Midbrain (tissue), 1 donor: ENCODE measurements at places on chromosomes 4 and X.
A peak's percentile ranks its signal among the peaks of the same experiment; 100 is the strongest.

DNA sequence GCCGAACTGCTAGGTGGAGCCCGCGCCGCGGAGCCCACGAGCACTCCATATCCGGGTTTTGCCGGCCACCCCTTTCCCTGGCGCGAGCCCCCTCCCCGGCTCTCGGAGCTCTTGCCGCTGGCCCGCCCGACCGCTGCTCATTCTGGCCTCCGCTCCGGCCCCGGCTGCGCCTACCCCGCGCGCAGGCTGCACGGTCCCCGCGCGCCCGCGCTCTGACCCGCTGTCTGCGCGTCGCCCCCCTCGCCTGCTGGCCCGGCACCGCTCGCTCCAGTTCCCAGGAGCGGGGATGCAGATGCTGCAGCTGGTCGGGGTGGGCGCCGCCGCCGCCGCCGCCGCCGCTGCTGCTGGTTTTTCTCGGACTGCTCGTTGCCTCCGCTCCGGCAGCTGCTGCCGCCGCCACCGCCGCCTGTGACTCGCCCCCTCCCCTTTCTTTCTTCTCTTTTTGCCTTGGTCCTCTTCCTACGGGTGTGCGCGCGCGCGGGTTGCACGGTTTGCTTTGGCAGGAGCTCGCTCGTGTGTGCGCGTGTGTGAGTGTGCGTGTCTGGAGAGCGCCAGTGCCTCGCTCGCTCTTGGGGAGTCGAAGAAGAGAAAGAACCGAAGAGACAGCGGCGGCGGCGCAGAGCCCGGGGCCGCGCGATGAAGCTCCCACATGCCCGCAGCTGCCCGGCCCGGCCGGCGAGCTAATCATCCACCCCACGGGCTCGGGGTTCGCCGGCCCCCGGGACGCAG lies at the start of gene ADGRL3:
TSS of gene ADGRL3 (plus strand) at position 140 of the 729 bp plus-strand sequence.
- peak; percentile 73 for DNase-seq

GRCh38 chr4:54773022-54773421 lies 115.3 kb downstream of the KIT start:
- DNase-seq: no peak

DNA sequence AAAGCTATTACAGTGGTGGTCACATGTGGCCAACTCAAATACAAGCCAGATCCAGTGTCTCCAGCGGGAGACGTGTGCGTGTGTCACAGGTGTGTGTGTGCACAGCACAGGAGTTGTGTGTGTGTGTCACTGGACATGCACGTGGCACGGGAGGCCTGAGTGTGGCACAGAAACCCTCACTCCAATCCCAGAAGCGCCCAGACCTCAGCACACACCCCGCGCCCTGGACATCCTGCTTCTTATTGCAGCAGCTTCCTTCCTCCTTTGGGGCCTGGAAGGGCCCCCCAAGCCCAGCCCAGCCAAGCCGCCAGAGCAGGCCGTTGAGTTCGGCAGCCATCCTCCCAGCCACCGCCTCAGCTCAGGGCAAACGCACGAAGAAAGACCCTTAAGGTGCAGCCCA lies 37.9 kb downstream of the ACOX3 start:
- DNase-seq: no peak

GRCh38 chr4:54658252-54659093 lies 716 bp downstream of the KIT start:
- peak; percentile 70 for DNase-seq

DNA sequence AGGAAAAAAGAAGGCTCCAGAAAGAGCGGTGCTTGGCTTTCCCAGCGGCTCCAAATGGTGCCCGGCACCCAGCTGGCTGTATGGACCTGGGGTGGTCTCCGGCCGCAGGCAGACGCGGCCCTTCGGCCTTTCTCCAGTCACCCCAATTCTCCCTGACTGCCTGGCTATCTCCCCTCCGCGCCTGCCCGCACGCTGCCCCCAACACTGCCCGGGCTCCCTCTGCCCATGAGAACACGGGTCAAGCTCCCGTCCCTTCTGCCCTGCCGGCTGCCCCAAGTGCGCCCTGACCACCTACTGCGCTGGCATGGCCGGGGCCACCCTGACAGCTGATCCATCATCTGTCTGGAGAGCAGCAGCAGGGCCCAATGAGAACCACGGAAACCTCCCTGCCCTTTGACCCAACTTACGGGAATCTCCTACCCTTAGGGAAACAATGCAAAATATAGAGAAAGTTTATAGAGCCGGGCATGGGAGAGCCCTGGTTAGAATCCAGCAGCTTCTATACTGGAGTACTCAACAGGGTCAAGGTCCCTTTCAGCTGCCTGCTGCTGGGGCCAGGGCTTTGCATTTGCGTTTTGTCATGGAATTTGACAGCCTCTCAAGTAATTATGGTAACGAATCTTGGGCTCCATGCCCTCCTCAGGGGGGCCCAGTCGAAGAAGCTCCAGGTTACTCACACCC lies 1.2 kb upstream of the FAM3A start:
- DNase-seq: no peak

DNA sequence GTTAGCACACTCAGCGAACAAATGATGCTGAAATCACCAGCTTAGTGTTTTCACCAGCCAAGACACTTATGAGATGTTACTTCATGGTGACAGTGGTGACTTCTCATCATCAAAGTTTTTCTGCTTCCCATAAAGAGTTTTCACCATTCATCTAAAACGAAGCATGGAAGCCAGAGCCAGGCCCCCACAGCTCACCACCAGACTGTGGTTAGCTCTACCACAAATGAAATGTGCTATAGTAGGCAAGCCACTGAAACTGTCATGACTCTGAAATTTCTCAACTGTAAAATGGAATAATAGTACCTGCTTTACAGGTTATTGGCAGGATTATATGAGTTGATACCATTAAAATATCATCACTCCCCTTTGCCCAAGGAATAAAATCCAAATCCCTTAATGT lies 56.4 kb upstream of the HHIP start:
- DNase-seq: no peak

GRCh38 chr4:103415801-103416200 lies 217.7 kb upstream of the CENPE start:
- no peak for DNase-seq

GRCh38 chr4:105296672-105297071 lies 150.0 kb downstream of the TET2 start:
- no peak for DNase-seq

DNA sequence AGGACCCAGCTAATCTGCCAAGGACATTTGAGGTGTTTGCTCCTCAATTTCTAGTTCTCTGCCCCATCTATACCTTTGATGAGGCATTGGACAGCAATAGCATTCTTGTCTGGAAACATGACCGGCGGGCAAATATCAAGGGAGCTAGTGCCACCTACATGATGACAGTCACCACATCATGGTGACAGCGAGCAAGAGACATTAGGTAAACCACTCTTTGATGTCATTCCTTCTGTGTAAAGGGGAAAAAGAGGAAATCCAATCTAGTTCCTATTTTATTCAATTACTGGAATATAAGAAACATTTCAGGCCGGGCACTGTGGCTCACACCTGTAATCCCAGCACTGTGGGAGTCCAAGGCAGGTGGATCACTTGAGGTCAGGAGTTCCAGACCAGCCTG lies 20.7 kb upstream of the IL13RA1 start:
- no peak for DNase-seq

GRCh38 chr4:3527101-3527913 lies 4.9 kb downstream of the LRPAP1 start:
- DNase-seq: no peak

- no peak for DNase-seq
Observed at GRCh38 chr4:112119353-112119783, 25.9 kb upstream of the FAM241A start.

GRCh38 chr4:107721436-107722100 lies 1.5 kb upstream of the PAPSS1 start:
- DNase-seq: no peak

GRCh38 chr4:24330172-24330571 lies 254.2 kb downstream of the DHX15 start:
- DNase-seq: no peak

DNA sequence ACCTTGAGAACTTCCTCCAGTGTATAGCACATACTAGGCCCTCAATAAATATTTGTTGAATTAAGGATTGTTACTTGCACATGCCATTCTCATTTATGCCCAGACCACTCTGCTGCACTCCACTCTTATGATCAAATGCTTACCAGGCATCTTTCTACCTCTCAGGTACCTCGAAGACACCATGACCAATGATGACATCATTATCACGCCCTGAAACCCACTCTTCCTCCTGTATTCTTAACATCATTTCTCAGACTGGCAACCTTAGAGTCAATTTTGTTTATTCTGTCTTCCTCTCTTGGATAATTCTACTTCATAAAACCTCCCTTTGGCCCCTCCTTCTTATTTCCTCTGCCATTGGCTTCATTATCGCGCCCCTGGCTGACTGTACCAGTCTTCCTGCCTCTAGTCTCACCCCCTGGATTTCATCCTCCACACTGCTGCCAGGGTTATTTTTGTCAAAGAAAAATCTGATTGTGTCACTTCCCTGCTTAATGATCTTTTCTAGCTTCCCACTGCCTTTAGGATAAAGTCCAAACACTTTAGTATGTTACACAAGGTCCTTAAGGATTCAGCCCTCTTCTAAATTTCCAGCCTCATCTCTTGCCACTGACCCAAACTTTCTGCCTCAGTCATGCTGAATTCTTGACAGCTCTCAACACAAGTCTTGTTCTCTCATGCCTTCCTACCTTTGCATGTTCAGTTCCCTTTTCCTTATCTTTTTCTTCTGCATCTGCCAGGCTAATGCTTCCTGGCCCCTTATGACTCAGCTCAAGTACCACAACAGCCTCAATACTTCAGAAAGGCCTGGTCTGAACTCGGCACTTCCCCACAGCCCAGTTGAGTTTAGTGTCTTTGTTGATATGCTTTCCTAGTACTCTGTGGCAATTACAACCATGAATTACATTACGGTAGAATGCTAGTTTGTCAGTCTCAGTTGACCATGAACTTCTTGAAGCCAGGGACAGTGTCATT lies 45.8 kb downstream of the HDAC8 start:
- DNase-seq: no peak

DNA sequence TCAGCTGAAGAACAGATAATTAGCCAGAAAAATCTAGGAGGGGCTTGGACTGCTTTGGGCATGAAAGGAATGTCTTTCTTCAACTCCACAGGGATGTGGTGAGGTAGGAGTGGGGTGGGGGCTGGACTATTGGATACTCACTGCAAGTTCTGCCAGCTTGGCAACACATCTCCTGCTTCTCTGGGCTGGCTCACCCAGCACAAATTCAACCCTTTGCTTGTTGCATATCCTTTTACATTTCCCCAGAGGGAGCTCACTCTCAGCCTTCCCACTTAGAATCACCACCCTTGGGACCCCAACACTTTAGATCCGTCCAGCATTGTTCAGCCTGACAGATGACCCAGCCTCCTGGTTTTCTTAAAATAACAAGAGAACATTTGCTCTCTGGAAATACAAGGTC lies 120.6 kb downstream of the KDR start:
- DNase-seq: no peak

DNA sequence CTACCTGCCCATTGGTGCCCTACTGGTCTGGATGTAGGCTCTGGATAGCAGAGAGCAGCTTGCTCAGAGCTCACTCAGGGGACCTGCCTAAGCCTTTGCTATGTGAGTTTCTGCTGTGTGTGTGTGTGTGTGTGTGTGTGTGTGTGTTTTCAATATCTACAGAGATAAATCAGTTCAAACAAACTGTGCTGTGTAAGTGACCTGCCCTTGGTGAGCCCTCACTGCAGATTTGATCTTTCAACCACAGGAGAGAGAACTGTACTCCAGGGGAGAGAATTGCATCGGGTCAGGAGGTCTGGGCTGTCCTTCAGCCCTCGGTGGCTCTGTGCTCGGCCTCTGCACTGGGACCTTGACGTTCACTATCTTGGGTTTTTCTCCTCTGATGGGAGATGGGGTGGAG lies 35.0 kb upstream of the CDKN2AIP start:
- DNase-seq: no peak

- no peak for DNase-seq
Observed at GRCh38 chr4:177242651-177243286, 66.9 kb upstream of the NEIL3 start.

DNA sequence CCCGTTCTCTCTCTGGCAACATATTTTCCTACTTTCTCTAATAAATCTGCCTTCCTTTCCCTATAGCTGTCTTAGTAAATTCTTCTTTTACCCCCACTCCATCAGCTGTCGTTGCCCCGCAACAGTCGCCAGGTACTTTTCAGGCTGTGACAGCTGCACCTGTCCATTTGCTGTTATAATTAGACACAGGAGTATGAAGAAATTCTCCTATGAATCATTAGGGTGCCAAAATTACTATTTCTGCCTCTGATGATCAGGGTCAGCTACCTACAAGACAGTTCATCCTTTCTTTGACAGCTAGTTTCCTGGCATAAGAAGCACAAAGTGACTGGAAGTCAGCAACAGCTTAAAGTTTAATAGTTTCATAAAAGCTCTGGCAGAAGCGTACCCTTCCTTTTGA lies 19.5 kb upstream of the GALNTL6 start:
- no peak for DNase-seq
